ENCODE measurements at places on chromosomes 3 and 15. TPM values are rescaled to one million over a fixed set of nuclear protein-coding genes. Genes with fewer than 3 reads are reported as not detected.

The EXD1 gene
- not detected for total RNA-seq

The SLC27A2 gene
- total RNA-seq = not detected

The SLC51A gene
- not detected for total RNA-seq

The SPRED1 gene
- 8.7 TPM for total RNA-seq

DNA sequence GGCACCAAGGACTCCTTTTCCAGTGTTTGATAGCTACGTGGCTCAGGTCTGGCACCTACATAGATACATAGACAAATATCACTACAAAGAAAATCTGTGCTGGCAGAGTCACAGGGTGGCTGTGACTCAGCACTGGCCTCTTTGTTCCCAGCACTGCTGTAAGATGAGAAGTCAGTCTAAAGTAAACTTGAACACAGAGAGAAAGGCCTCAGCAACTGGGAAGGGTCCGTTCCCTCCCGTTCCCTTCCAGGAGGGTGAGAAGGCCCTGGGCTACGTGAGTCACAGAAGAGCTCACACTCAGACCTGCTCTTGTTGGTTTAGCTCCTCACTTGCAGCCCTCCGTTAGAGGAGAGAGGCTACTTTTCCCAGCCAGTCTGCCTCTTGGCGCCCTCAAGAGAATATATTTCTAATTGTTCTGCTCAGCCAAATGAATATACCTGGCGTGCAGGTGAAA lies 23.1 kb downstream of the ANXA2 start:
- H3K4me1 ChIP-seq = peaks cover 98% of the 10 kb centered on the region
- no peaks in the 10 kb centered on the region for H3K27me3 ChIP-seq
- no peak for DNase-seq
- H3K27ac ChIP-seq = peak overlapping the region; percentile 86
- peaks cover 39% of the 10 kb centered on the region for H3K36me3 ChIP-seq
- H3K4me3 ChIP-seq = peak overlapping the region; percentile 33

- peaks cover 27% of the 10 kb centered on the region for H3K27me3 ChIP-seq
- no peak for DNase-seq
- H3K4me3 ChIP-seq = no peak overlapping the region
- H3K36me3 ChIP-seq = no peaks in the 10 kb centered on the region
- no peaks in the 10 kb centered on the region for H3K4me1 ChIP-seq
Observed at GRCh38 chr3:181212271-181212670, 222.7 kb upstream of the DNAJC19 start.

DNA sequence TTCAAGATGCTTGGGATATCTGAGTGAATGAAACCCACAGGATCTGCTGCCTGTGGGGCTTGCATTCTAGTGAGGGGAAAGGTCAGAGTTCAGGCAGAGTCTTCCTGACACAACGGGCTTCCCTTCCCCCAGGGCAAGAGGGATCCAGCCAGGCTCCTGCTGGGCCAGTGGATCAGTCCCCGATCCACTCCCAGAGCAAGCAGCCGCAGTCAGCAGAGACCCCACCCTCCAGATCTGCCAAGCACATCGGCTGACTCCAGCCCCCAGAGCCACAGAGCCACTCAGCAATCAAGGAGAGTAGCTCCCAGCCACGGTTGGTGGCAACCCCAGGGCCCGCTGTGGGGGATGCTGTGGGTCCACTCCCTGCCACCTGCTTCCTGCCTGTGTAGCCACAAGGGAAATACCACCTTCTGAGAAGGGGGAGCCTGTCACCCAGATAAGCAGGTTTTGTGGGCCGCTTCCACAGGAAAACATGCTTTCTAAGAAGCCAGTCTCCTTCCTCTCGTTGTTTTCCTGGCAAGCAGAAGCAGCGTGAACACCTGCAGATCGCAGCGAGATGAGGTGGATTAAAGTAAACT lies 44.9 kb downstream of the CPN2 start:
- H3K36me3 ChIP-seq = no peaks in the 10 kb centered on the region
- no peak overlapping the region for H3K4me3 ChIP-seq
- DNase-seq = no peak
- H3K4me1 ChIP-seq = peaks cover 4% of the 10 kb centered on the region

GRCh38 chr15:101431301-101431700 lies 58.2 kb downstream of the PCSK6 start:
- H3K4me3 ChIP-seq = no peak overlapping the region
- H3K4me1 ChIP-seq = no peaks in the 10 kb centered on the region
- H3K27ac ChIP-seq = no peak overlapping the region
- no peak for DNase-seq
- H3K27me3 ChIP-seq = no peaks in the 10 kb centered on the region
- peaks cover 53% of the 10 kb centered on the region for H3K36me3 ChIP-seq

- no peak for DNase-seq
- no peak overlapping the region for H3K4me3 ChIP-seq
- H3K36me3 ChIP-seq = no peaks in the 10 kb centered on the region
Observed at GRCh38 chr3:179046497-179047353, 24.9 kb downstream of the ZMAT3 start.
